Stimulated activated CD8-positive, alpha-beta memory T cell treated with anti-CD3 and anti-CD28 coated beads, Interleukin-2, amount 100 ng/mL, for 48 hours (primary cell): ENCODE measurements at places on chromosomes 4 and X.

DNA sequence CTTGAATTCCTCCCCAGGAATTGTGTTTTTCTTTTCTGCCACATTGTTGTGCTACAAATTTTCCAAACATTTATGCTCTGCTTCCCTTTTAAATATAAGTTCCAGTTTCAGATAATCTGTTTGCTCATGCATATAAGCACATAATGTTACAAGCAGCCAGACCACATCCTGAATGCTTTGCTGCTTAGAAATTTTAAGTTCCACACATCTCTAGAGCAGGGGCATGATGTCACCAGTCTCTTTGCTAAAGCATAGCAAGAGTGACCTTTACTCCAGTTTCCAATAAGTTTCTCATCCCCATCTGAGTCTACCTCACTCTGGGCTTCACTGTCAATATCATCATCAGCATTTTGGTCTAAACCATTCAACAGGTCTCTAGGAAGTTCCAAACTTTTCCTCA is 932.5 kb downstream of the SH3BGRL start:
- DNase-seq, result no peak

- DNase-seq, result no peak
Observed at GRCh38 chr4:148044912-148045352, 313.0 kb downstream of the ARHGAP10 start.

DNA sequence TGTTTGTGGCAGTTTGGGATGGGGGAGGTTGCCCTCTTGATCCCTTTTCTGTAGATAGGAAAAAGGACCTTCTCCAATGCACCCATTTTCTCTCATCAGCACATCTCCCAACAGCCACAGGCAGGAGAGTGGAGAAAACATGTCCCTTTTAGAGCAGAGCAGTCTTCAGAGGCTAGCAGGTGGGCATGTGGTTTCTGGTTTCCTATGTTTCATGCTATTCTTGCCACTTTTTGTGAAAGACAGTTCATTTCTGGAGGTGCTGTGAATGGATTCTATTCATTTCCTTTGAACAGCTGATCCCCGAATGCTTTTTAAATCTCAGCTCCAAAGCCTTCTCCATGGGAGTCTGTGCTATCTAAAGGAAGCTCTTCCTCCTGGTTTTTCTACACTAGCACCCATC is 18.9 kb downstream of the RASL11B start:
- DNase-seq, result no peak

GRCh38 chrX:10054396-10054795 is 87.2 kb downstream of the CLDN34 start:
- DNase-seq, result no peak

- no peak for DNase-seq
Observed at GRCh38 chrX:30538271-30538670, 39.3 kb downstream of the TASL start.
